ENCODE measurements at places on chromosomes 13 and 19. TPM values are rescaled to one million over a fixed set of nuclear protein-coding genes. Genes with fewer than 3 reads are reported as not detected.

Gene METTL21C
- polyA plus RNA-seq = 17.6 TPM

Gene ZNF527
- 6.2 TPM for polyA plus RNA-seq

Gene KLC3
- polyA plus RNA-seq = 0.20 TPM

- no peak for DNase-seq
These were observed 58.0 kb upstream of the CYSLTR2 start for GRCh38 chr13:48595431-48596429.

Gene FREM2
- polyA plus RNA-seq = 7.7 TPM

DNA sequence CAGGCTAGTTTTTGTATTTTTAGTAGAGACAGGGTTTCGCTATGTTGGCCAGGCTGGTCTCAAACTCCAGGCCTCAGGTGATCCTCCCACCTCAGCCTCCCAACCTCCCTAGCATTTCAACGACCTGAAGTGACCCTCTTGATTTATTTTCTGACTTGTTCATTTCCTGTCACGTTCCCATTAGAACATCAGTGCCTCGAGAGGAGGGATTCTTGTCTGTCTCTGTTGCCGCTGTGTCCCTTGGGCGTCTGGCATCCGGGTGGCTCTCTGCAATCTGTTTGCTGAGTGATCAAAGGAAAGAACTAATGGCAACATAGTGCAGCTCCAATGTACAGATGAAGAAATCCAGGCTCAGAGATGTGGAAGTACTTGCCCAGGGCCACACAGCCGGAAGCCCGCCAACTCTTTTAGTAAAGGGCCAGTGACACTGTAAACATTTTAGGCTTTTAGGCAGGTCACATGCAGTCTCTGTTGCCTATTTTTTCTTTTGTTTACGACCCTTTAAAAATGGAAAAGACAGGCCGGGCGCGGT lies 47.5 kb downstream of the NFIC start:
- no peak for DNase-seq

Gene SYT3
- polyA plus RNA-seq = 0.42 TPM

GRCh38 chr19:48540110-48540509 lies 11.9 kb upstream of the SULT2B1 start:
- no peak for DNase-seq

DNA sequence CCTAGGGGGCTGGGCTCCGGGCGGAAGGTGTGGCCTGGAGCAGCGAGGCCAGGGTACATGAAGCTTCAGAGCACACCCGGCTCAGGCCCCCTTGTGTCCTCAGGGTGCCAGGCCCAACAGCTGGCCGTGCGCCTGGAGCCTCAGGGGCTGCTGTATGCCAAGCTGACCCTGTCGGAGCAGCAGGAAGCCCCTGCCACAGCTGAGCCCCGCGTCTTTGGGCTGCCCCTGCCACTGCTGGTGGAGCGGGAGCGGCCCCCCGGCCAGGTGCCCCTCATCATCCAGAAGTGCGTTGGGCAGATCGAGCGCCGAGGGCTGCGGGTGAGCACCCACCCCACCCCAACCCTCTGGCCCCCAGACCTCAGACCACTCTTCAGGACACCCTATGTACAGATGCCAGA lies 3.2 kb downstream of the SYDE1 start:
- no peak for DNase-seq

- no peak for DNase-seq
These were observed at the start of gene GEMIN7 for GRCh38 chr19:45079063-45079910. TSS of gene GEMIN7 (plus strand) at chr19:45079260. CDS start at chr19:45090115, 10,855 bp downstream.

- no peak for DNase-seq
These were observed at the start of gene GAPDHS for GRCh38 chr19:35533201-35533821. TSS of gene GAPDHS (plus strand) at chr19:35533456. CDS start at chr19:35533528, 72 bp downstream.

Gene F10
- 16.9 TPM for polyA plus RNA-seq

- DNase-seq = no peak
These were observed 10.6 kb upstream of the ZNF792 start for GRCh38 chr19:34974646-34975045.

Gene PEAK3
- polyA plus RNA-seq = 0.05 TPM

Gene ZNF560
- 0.09 TPM for polyA plus RNA-seq

DNA sequence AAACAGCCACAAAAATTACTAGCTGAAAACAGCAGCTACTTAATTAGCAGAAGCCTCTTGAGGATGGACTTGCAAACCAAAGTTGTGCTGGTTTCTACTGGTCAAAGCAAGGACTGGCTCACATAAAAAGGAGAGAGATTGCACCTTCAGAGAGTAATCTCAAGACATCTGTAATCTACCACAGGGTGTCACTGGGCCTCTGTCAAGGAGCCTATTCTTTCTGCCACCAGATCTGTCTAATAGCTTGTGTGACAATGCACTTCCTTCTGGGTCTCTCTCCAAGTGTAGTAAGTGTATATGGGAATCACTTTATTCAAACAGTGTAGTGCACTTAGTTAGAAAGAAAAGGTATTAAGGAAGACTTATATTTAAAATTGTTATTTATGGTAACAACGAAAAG lies 24.4 kb upstream of the ZNF561 start:
- DNase-seq = no peak

DNA sequence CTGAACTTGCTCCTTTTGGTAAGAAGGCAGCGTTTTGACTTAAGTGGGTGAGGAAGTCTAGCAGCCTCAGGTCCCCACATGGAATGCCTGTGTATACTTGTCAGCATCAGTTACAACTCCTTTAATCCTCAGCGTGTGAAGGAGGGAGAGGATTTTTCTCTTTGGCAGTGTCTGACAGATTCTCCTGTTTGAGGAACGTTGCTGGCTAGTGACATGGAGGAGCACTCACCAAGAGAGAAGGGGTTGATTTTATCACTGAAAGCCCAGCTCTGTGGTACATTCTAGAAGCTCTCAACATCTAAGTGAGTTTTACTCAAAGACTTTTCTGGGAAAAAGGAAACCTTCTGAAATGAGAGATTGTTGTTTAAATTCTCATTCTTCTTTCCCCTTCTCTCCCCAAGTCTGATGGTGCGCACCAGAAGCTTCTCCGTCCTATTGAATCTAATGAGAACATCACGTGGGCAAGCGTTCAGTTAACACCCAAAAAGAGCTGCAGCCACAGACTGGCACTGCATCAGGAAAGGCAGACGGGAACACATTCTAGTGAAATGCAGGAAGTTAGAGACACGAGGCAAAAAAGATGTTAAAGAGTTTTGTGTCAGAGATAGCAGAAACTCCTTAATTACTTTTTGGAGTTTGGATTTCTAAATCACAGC lies 58.2 kb downstream of the GJA3 start:
- no peak for DNase-seq

GRCh38 chr13:50841786-50842185 lies 1.7 kb downstream of the DLEU7 start:
- no peak for DNase-seq

DNA sequence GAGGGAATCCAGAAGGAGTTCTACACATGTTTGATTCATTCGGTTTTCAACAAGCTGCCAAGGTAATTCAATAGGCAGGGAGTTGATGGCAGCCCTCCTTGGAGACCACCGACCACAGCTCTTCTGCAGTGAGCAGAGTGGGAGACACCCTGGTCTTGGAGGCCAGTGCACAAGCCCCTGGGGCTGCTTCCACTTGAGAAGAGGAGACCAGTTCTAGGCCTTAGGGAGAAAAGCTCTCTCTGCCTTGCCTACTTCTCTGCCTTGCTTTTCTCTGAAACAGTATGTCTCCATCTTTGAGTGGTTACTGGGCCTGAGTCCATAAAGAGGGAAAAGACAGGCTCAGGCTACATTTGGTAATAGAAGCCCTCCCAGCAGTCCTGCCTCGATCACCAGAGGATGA lies 671.9 kb downstream of the UQCRFS1 start:
- DNase-seq = no peak

DNA sequence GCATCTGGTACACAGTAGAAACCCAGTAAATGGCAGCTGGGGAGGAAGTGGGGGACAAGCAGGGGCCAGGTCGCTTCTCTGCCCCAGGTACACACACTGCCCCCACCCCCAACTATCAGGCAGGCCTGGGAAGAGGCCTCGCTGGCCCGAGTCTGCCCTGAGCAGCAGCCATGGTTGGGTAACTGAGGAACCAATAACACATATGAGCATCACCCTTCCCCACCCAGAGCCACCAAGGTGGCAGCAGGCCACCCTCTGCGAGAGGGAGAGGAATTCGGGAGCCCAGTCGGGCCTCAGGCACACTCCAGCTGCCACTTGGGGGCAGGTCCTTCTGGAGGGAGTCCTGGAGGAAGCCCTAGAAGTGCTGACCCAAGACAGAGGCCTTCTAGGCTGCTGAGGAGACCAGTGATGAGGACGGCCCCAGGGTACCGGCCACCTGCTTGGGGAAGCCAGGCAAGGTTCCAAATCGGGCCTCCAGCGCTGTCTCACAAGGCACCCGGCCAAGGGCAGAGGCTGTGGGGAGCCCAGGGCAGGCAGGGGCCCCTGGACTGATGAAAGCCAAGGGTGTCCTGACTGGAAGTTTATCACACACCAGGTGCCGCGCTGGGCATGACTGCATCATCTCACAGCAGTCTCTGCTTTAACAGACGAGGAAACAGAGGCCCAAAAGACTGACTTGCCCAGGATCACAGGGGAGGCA lies 14.0 kb upstream of the KPTN start:
- DNase-seq = no peak

GRCh38 chr13:41028051-41028450 lies 8.9 kb upstream of the ELF1 start:
- no peak for DNase-seq

Gene CD70
- polyA plus RNA-seq = 0.72 TPM

Gene HRC
- polyA plus RNA-seq = 178 TPM

GRCh38 chr13:114010401-114011101 lies 36.7 kb upstream of the C13orf46 start:
- no peak for DNase-seq

DNA sequence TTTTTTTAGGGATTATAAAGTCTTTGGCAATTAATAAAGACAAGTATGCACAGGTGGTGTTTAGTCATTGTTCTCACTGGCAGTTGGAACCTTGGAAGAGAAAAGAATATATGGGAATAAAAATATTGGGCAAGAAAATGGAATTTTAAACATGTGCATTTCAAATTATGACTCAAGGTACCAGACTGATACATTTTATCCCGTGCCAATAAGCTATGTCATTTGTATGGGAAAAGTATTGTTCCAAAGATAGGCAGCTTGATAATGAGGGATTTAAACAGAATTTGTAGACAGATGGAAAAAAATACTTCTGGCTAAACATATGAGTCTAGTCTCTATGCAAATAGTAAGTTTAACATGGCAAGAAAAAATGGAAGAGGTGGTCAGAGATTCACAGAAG lies 169.5 kb upstream of the UFM1 start:
- no peak for DNase-seq

DNA sequence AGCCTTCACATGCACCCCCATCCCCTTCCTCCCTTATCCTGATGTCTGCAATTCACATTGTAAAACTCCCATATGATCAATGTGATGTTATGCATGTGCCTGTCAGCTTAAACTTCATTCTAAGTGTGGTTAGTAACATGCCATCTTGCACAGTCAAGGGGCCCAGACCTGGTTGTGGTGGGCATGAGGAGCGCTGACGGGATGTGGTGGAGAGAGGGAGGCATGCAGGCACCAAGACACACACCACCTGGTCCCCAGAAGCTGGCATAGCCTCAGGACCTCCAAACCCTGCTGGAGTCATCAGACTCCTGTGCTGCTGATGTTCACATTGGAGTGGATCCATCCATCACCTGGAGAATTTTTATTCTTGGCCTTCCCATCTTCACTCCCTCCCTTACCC lies 90.5 kb upstream of the ABCC4 start:
- no peak for DNase-seq

Gene LGALS14
- 0.30 TPM for polyA plus RNA-seq

DNA sequence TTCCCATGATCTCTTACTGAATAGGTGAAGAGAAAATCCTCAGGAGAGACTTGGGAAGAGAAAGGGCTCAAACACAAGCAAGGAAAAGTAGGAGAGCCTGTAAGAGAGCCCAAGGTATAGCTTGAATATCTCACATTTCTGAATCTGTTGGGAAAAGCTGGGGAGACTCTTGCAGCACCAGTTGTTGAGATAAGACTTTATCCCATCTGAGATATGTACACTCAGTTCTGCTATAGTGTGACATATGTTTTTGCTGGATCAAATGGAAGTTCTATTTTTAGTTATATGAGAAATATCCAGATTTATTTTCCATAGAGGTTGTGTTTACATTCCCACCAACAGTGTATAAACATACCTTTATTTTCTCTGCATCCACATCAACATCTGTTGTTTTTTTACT lies 246.1 kb downstream of the NDFIP2 start:
- DNase-seq = no peak

DNA sequence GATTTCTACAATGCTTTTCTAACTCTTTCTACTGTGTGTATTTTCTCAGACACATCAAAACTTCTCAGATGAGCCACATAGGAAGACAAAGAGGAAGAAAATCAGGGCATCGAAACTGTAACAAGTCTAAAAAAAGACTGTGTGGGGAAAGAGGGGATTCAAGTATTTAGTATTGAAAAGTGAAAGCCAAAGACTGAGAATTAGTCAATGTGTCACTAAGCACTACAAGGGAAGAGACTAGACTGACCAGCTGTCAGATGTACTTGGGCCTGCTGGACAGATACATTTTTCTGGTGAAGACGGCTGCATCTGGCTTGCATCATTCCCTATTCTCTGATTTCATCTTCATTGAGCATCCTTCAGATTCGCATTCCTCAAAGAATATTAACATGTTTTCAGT lies 25.4 kb downstream of the COMMD6 start:
- peak; percentile 34 for DNase-seq

- no peak for DNase-seq
These were observed 11.3 kb downstream of the STAP2 start for GRCh38 chr19:4327252-4327876.

GRCh38 chr13:41693434-41693833 lies 236.1 kb downstream of the RGCC start:
- DNase-seq = no peak

DNA sequence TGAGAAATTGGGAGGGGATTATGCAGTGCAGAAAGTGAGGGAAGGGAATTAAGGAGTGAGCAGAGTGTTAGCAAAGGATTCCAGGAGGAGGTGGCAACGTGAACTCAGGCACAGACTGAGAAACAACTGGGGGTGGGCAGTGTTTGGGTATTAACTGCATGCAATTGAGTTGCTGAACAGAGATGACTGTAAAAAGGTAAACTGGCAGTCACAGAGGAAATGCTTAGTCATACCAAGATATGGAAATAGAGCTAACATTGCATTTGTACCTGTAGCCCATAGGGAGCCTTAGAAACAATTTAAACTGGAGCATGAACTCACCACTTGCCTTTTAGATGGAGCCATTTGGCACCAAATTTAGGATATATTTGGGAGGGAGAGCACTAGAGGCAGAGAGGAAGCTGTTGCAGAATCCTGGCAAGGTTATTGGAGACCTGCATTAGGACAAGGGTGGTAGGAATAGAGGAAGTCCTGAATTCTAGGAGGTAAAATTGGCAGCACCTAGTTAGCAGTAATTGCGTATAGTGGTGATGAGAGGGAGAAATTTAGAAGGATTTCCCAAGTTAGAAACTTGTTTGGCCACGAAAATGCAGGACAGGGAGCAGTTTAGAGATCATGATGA lies 100.6 kb upstream of the FRY start:
- no peak for DNase-seq

DNA sequence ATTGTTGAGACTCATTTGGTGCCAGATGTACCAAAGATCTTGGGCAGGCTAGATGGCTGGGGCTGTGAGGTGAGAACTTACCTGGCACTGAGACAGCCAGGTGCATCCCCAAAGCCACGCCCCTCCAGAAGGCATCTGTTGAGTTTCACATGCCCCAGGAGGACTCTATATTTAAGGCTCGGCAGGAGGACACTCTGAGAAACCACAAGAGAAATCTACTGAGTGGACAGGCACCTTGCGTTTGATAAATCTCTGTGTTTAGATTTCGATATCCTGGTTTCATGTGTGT lies 197.9 kb upstream of the ZNF536 start:
- DNase-seq = no peak

GRCh38 chr13:75258159-75258782 lies 223.7 kb downstream of the TBC1D4 start:
- DNase-seq = no peak

Measured in forelimb muscle (tissue), 1 donor.